AG20443 (cell line): ENCODE measurements at places on chromosomes 1 and 21.

GRCh38 chr1:169858467-169858866, 35.2 kb downstream of the SCYL3 start:
- DNase-seq = no peak

DNA sequence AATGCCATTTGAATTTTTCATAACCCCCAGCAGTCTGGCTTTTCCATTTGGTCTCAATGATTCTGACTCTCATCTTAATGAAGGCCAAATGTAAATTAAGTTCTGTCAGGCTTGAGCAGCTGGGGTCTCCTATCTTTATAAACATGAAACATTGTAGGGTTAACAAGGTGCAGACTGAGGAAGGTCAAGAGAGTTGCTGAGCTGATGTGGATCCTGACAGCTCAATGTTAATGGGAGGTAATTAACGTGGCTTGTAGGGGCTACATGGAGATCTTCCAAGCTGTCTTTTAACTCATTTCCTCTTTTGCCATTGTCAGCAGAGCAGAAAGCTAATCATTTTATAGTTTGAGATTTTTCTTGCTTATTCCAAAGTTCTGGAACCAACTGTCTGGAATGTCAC, 55.2 kb downstream of the FGGY start:
- no peak for DNase-seq

GRCh38 chr1:33902486-33903209, 38.8 kb downstream of the HMGB4 start:
- peak; percentile 29 for DNase-seq

- peak; percentile 96 for DNase-seq
Observed at GRCh38 chr1:32612189-32612881, 38.0 kb downstream of the ZBTB8OS start.
